ENCODE measurements at places on chromosomes 2 and 18.
A peak's percentile ranks its signal among the peaks of the same experiment; 100 is the strongest.

DNA sequence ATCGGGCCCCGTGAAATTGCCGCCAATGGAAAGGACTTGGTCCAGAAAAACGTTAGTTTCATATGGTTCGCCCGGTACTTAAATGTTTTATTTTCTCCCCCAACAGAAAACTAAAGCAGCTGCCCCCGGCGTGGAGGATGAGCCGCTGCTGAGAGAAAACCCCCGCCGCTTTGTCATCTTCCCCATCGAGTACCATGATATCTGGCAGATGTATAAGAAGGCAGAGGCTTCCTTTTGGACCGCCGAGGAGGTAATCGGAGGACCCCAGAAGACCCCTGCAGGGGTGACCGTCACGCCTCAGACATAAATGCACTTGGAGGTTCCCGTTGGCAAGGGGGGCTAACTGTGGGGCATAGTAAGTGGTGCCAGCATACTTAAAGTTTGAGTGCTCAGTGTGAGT is 742 bp downstream of the RRM2 start:
- DNase-seq = no peak

GRCh38 chr2:98730053-98730706 is 752 bp downstream of the MGAT4A start:
- no peak for DNase-seq

- no peak for DNase-seq
Observed at GRCh38 chr18:69987870-69988269, 40.2 kb upstream of the CD226 start.

DNA sequence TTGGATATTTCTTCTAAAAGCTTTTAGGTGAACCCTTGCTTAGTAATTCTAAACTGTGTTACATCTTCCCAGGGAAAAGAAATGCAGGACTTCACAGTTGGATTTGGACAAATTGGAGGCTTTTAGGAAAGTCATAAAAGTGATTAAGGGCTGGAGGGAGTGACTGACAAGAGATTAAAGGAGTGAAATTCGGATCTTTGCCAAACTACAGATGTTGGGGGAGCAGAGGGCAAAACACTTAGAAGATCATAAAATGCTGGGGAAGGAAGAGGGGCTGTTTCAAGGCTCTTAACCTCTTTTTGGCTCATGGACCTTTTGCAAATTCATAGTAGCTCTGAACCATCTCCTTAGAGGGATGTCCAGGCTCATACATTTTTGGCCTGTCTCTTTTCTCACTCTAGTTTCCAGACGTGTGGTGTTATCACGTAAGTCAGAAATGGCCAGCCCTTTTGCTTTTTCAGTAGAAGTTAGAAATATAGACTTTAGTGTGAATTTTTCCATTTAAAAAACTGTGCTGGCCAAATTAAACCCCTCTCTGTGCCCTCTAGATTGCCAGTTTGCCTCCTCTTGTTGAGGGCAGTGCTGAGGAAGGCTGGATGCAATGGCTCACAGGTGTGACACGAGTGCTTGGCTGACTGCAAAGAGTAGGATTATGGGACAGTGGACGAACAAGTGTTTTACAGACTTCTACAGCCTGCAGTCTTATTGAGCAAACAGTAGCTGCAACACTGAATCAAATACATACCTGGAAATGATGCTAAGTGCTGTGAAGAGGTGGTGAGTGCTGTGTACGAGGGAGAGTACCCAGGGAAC is 109.9 kb downstream of the LYPD6B start:
- DNase-seq = no peak

- DNase-seq = no peak
Observed at GRCh38 chr2:112182581-112183034, 44.4 kb downstream of the FBLN7 start.

- DNase-seq = peak; percentile 88
Observed at GRCh38 chr2:101517758-101518271, 42.9 kb upstream of the RFX8 start.

GRCh38 chr18:52045946-52046675 is 293.9 kb upstream of the DCC start:
- no peak for DNase-seq

GRCh38 chr2:120344976-120345581 is 857 bp upstream of the INHBB start:
- no peak for DNase-seq

- peak; percentile 78 for DNase-seq
Observed at GRCh38 chr2:224357098-224357901, 44.6 kb downstream of the FAM124B start.

- DNase-seq = no peak
Observed at GRCh38 chr2:105821428-105822125, 76.9 kb downstream of the NCK2 start.

DNA sequence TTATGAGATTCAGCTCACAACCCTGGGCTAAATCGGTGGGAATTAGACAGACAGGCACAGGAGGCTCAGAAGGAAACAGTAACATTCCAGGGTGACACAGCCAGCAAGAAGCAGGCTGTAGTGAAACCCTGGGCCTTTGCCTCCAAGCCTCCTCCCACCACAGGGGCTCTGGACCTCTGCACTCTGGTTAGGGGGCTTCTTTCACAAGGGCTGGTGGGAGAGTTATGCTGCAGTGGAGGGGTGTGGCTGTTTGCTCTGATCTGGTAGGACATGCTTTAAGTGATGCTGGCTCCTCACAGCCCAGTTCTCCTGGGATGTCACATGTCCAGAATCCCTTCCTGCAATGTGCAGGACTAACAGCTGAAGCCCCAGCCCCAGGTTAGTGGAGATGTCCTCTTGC is 109.9 kb downstream of the TGFA start:
- no peak for DNase-seq

GRCh38 chr2:145638675-145639074 is 1118.8 kb upstream of the ZEB2 start:
- no peak for DNase-seq

DNA sequence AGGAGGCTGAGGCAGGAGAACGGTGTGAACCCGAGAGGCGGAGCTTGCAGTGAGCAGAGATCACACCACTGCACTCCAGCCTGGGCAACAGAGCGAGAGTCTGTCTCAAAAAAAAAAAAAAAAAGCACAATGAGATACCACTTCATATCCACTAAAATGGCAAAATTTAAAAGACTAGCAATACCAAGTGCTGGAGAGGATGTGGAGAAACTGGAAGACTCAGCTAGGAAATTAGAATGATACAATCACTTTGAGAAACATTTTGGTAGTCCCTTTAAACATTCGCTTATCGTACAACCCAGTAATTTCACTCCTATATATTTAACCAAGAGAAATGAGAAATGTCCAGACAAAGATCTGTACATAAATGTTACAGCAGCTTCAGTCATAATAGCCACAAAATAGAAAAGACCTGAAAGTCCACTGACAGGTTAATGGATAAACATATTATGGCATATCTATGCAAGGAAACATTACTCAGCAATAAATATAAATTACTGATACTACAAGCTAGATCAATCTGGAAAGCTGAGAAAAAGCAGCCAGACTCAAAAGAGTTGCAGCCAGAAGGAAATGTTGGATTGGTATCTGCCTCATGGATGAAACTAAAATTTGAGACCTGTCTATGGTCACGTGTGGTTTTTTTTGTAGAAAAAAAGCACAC is 40.0 kb downstream of the WDSUB1 start:
- DNase-seq = no peak

- DNase-seq = no peak
Observed at GRCh38 chr18:79546781-79547272, 132.8 kb upstream of the CTDP1 start.

GRCh38 chr2:64234150-64234549 is 89.9 kb upstream of the PELI1 start:
- no peak for DNase-seq

- peak; percentile 76 for DNase-seq
Observed at GRCh38 chr2:27407798-27408491, 1.4 kb downstream of the PPM1G start.

DNA sequence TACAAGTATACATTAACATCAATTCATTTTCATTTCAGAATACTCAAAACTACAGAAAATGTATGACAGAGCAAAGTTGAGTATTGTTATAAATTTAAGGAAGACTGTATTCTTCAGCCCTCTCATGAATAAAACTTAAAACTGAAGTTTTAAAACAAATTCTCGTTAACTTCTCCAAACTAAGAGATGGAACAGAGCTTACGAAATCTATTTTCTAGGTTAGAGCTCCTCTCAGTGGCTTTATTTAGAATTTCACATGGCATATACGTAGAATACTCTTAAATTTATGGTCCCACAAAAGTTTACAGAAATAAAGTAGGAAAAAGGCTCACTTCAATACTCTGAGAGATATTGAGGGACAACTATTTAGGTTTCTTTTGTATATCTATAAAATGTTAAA is 612.1 kb downstream of the KCNJ3 start:
- peak; percentile 38 for DNase-seq

- DNase-seq = peak; percentile 74
Observed at GRCh38 chr2:226600184-226600583, 199.4 kb downstream of the IRS1 start.

GRCh38 chr18:48796491-48797205 is 154.1 kb downstream of the SMAD7 start:
- DNase-seq = no peak

DNA sequence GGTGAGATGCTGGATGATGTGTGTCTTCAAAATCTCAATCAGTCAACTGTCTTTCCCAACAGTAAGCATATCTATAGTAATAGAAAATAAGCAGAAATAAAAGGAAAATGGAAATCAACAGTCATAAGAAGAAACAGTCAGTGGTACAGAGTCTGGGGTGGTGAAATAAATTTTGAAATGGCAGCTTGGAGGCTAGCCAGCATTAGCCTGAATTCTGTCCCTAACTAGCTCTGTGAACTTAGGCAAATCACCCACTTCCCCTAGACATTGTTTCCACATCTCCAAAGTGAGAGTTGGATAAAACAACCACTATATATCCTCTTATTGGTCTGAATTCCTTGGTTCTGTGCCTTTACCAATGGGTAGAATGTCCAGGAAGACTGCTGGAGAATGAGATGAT is 189.7 kb upstream of the REV1 start:
- DNase-seq = no peak

- peak; percentile 57 for DNase-seq
Observed at GRCh38 chr18:2898186-2898640, 51.4 kb downstream of the EMILIN2 start.

- no peak for DNase-seq
Observed at GRCh38 chr2:37982847-37983246, 57.8 kb downstream of the RMDN2 start.

DNA sequence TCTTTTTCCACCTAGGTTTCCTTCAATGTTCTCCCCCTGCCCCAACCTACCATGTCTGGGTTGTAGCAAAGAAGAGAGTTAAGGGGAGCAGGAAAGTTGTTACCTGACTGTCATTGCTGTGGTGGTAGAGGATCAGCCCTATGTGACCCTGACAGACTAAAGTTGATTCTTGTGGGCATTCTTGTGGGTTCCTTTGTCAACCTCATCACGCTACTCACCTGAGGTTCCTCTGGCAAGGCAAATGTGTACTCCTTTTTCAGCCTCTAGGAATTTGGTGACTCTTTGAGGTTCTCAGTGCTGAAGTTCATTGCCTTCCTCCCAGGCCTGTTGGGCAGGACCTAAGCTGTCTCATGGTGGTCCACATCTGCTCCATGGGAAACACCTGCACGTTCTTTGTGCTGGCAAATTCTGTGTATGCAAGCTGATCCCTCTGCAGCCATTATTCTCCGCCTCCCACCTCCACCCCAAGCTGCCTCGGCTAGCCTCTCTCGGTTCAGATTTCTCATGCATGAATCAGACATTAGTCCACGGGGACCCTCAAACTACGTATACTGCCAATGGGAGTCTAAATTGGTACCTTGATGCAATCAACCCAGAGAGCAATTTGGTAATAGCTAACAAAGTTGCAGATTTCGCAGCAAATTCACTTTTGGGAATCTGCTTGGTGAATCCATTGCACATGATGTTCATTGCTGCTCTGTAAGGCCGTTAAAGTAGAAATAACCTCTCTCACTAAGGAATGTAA is 1.5 kb upstream of the GMCL1 start:
- DNase-seq = peak; percentile 71

DNA sequence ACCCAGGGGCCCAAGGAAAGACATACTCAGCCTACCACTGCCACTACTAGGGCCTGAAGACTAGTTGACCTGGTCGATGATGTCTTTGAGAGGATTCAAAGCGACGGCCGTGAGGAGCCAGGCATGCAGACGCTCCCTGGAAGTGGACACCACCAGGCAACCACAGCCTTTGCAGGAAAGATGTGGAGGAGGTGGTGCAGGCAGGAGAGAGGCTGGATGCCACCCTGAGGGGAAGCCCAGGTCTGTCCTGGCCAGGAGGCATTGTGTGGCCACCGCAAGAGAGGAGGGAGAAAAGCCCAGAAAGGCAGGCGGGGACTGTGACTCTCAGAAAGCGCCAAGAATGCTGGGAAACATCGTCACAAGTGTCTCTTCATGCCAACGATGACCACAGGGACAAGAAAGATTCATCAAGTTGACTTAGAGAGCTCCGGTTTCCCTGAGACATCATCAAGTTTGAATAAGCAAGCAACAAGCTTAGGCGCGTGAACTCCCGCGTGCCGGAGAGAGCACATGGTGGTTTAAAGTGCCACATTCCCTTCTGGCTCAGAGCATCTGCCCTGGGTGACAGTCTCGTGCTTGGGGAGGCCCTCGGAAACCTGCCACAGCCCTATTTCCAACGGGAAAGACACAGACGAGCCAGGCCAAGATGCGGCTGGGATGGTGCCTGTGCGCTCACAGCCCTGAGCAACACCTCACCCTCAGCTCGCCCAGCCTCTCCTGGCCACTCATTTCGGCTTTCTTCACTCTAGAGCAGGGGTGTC is 464.5 kb upstream of the SALL3 start:
- no peak for DNase-seq

DNA sequence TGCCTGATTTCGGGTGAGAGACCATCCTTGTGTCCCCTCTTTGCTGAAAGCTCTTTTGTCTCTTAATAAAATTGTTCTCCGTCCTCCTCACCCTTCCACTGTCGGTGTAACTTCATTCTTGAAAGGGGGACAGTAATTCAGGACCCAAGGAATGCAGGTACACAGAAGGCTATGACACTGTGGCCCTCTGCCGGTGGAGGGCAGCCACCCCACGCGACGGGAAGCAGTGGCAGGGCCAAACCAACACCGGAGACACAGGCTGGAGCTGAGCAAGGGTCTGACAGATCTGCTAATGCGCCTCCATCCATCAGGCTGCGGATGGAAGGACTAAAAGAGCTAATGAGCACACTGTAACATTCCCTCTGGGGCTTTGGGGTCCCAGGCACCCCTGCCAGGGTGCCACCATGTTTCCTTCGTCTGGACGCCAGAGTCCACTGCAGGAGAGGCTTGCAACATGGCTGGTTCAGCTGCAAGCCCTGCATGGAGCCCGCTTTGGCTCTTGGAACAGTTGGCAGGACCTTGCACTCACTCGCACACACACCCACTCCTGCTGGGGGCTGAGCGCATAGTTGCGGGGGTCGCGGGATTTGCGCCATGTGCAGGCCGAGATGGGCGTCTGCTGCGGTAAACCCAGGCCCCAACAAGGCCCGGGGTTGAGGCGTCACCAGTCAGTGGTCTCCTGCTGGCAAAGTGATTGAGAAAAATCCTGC is 544.1 kb upstream of the CDH7 start:
- DNase-seq = no peak

DNA sequence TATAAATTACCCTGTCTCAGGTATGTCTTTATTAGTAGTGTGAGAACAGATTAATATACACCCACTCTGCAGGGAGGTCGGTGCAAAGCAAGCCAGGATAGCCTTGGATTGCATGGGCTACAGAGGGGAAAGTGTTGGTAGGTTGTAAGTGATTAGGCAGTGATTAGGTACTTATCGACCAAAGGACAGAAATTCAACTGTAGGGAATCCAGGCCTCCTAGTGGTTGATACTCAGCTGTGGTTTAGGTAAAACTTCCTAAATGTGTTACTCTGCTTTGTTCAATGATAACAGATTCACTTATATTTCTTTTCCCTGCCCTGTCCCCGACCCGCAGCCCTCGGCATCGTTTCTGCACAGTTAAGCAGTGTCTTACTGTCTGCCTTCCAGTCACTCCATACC is 444.0 kb downstream of the FIGN start:
- DNase-seq = no peak
